Aorta (tissue), 5 donors: ENCODE measurements at places on chromosomes 5 and 9. TPM values are rescaled to one million over a fixed set of nuclear protein-coding genes. Genes with fewer than 3 reads are reported as not detected.

DNA sequence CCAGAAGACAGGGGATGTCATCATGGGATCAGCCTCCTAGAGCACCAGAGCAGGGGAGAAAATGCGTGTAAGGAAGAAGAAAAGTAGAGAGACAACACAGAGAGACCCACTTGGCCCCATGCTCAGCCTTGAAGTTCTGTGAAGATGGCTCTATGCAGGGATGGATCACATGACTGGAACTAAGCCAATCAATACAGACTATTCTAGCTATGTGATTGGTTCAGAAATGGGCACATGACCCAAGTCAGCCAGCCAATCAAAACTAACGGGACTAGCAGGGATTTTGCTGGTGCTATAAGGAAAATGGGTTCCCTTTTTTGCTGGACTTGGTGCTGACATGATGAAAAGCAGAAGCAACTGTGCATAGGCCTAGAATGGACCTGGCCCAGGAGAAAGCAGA, 173.0 kb upstream of the TBC1D2 start:
- no peaks in the 10 kb centered on the region for H3K4me1 ChIP-seq
- no peak for DNase-seq
- H3K27ac ChIP-seq, result no peak overlapping the region
- H3K36me3 ChIP-seq, result no peaks in the 10 kb centered on the region
- no peak overlapping the region for H3K4me3 ChIP-seq
- no peaks in the 10 kb centered on the region for H3K27me3 ChIP-seq

DNA sequence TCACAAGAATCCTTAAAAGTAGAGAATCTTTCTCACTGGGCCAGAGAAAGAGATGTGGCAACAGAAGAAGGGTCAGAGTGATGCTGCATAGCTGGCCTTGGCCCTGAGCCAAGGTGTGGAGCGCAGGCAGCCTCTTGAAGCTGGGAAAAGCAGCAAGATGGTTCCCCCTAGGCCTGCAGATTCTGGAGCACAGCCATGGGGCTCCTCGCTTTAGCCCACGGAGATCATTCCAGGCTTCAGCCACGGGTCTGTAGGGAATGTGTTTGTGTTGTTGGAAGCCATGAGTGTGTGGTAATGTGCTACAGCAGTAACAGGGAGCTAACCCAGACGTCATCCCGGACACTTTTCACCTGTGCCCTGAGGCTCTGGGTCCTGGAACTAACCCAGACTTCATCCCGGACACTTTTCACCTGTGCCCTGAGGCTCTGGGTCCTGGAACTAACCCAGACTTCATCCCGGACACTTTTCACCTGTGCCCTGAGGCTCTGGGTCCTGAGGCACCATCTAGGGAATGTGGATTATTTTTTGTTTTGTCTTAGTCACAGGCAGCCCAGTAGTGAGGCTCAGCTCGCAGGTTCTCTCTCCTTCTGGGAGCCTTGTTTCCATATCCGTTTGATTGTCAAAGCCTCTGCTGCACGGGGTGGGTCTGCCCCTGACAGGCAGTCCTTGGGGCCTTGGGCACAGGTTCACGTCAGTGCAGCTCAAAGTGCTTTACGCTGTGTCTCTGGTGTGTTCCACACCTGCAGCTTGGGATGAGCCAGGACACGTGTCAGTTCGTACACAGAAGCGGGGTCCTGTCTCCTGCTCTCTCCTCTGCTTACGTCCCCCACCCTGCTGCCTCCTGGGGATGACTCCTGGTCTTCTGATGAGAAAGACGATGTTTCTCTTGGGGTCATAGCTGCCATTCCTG, 56.3 kb upstream of the EXOC3 start:
- H3K27me3 ChIP-seq, result no peaks in the 10 kb centered on the region
- no peak overlapping the region for H3K27ac ChIP-seq
- no peaks in the 10 kb centered on the region for H3K36me3 ChIP-seq
- no peaks in the 10 kb centered on the region for H3K4me1 ChIP-seq
- peak; percentile 26 for DNase-seq

The MLANA gene
- not detected for total RNA-seq

DNA sequence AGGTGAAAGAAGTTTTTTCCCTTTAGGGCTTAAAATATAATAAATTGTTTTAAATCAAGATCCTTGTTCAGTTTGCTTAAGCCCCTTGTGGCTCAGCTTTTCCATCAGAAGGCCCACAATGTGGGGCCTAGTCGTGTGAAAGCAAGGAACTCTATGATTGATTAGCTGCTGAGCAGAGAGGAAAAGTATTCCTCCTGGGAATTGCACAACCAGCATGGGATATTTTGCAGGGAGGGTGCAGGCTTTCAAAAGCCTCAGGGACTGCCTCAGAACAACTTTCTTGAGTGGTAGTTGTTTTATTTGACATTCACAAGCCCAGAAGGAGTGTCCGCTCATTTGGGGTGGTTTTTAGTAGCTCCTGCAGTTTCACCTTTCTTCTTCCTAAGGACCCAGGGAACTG, 19.8 kb downstream of the TTC23L start:
- H3K36me3 ChIP-seq, result no peaks in the 10 kb centered on the region
- no peak for DNase-seq
- H3K4me3 ChIP-seq, result no peak overlapping the region
- peaks cover 3% of the 10 kb centered on the region for H3K4me1 ChIP-seq

- no peaks in the 10 kb centered on the region for H3K27me3 ChIP-seq
- H3K4me3 ChIP-seq, result no peak overlapping the region
- no peak overlapping the region for H3K27ac ChIP-seq
- no peak for DNase-seq
- H3K4me1 ChIP-seq, result no peaks in the 10 kb centered on the region
These were observed 115.4 kb downstream of the MARCHF3 start for GRCh38 chr5:126914801-126915436.

The HAUS6 gene
- 9.2 TPM for total RNA-seq

GRCh38 chr9:4382722-4383317, 83.0 kb upstream of the GLIS3 start:
- H3K27ac ChIP-seq, result no peak overlapping the region
- no peaks in the 10 kb centered on the region for H3K4me1 ChIP-seq
- H3K36me3 ChIP-seq, result no peaks in the 10 kb centered on the region
- no peaks in the 10 kb centered on the region for H3K27me3 ChIP-seq
- H3K4me3 ChIP-seq, result no peak overlapping the region

The SPINK6 gene
- total RNA-seq, result not detected

GRCh38 chr5:157451806-157452205, 8.2 kb upstream of the NIPAL4 start:
- H3K27ac ChIP-seq, result no peak overlapping the region
- no peaks in the 10 kb centered on the region for H3K36me3 ChIP-seq
- no peaks in the 10 kb centered on the region for H3K27me3 ChIP-seq
- DNase-seq, result no peak

The NSUN2 gene
- total RNA-seq, result 45.0 TPM

- H3K36me3 ChIP-seq, result no peaks in the 10 kb centered on the region
- no peaks in the 10 kb centered on the region for H3K4me1 ChIP-seq
- H3K27me3 ChIP-seq, result no peaks in the 10 kb centered on the region
- H3K27ac ChIP-seq, result no peak overlapping the region
These were observed 80.3 kb upstream of the EQTN start for GRCh38 chr9:27377147-27377807.

GRCh38 chr9:129327552-129328328, 149.7 kb upstream of the IER5L start:
- H3K36me3 ChIP-seq, result no peaks in the 10 kb centered on the region
- H3K4me1 ChIP-seq, result no peaks in the 10 kb centered on the region
- H3K27ac ChIP-seq, result no peak overlapping the region
- no peak overlapping the region for H3K4me3 ChIP-seq
- H3K27me3 ChIP-seq, result no peaks in the 10 kb centered on the region
- no peak for DNase-seq

DNA sequence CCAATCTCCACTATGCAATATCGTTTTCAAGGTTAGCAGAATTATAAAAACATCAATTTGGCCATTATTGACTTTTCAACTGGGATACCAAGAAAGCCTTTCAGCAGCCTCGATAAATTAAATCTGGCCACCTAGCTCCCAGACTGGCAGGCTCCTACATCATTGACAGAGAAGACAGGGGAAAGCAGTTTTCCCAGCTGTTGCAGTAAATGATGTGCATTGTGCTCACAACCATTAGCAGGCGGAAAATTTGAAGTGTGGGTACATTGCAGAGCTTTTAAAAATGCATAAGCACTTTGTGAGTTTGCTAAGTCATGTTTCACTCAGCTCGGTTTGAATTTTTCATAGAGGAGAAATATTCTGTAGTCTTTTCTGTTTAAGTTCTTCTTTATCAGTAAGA, 297.9 kb downstream of the KCTD16 start:
- H3K27me3 ChIP-seq, result no peaks in the 10 kb centered on the region
- no peak overlapping the region for H3K4me3 ChIP-seq
- no peak for DNase-seq
- H3K27ac ChIP-seq, result no peak overlapping the region
- H3K4me1 ChIP-seq, result no peaks in the 10 kb centered on the region

DNA sequence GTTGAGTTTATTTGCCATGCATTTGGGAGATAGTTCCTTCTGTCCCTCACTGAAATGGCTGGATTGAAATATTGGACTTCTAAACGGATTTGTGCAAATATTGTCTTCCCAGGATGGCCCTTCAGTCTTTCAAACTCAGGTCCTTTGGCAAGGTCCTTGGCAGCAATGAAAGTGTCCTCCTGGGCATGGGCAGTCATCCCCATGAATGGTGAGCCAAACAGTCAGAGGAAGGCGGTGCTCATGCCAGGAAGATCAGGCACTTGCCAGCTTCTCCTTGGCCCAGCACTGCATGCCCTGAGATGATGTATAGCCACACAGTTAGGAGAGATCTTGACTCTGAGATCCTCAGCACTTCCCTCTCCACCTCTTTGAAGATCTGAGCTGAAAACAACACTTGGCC, 221.4 kb upstream of the KLF4 start:
- H3K4me1 ChIP-seq, result no peaks in the 10 kb centered on the region
- no peaks in the 10 kb centered on the region for H3K27me3 ChIP-seq
- H3K36me3 ChIP-seq, result no peaks in the 10 kb centered on the region
- no peak for DNase-seq

- no peak overlapping the region for H3K27ac ChIP-seq
- no peaks in the 10 kb centered on the region for H3K36me3 ChIP-seq
- H3K4me1 ChIP-seq, result no peaks in the 10 kb centered on the region
- no peaks in the 10 kb centered on the region for H3K27me3 ChIP-seq
- no peak overlapping the region for H3K4me3 ChIP-seq
- peak; percentile 84 for DNase-seq
These were observed 51.8 kb downstream of the WDR36 start for GRCh38 chr5:111143910-111144309.

The TNFSF8 gene
- total RNA-seq, result 5.8 TPM

The RAB3C gene
- 8.9 TPM for total RNA-seq

- DNase-seq, result no peak
- peaks cover 4% of the 10 kb centered on the region for H3K36me3 ChIP-seq
- no peak overlapping the region for H3K27ac ChIP-seq
These were observed 14.9 kb downstream of the TXN start for GRCh38 chr9:110241260-110241857.

DNA sequence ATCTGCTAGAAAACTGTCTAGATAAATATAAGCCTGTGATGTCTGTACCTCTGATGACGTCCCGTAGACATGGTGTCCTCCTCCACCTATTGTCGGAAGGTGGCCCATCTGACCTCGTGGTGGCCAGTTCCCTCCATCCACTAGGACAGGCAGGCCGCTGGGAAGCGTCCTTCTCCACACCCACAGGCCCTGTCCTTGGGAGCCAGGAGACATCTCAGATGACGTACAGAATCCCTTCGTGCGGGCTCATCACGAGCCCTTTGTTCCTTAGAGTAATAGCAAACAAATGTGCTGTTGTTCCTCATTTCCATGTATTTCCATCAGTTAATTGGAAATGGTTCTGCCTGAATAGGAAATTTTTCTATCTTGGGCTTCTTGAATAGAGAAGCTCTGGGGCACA, 38.3 kb upstream of the TENT4A start:
- no peak for DNase-seq
- H3K27me3 ChIP-seq, result no peaks in the 10 kb centered on the region
- H3K36me3 ChIP-seq, result no peaks in the 10 kb centered on the region
- no peaks in the 10 kb centered on the region for H3K4me1 ChIP-seq
- no peak overlapping the region for H3K27ac ChIP-seq

The ALAD gene
- total RNA-seq, result 26.3 TPM

DNA sequence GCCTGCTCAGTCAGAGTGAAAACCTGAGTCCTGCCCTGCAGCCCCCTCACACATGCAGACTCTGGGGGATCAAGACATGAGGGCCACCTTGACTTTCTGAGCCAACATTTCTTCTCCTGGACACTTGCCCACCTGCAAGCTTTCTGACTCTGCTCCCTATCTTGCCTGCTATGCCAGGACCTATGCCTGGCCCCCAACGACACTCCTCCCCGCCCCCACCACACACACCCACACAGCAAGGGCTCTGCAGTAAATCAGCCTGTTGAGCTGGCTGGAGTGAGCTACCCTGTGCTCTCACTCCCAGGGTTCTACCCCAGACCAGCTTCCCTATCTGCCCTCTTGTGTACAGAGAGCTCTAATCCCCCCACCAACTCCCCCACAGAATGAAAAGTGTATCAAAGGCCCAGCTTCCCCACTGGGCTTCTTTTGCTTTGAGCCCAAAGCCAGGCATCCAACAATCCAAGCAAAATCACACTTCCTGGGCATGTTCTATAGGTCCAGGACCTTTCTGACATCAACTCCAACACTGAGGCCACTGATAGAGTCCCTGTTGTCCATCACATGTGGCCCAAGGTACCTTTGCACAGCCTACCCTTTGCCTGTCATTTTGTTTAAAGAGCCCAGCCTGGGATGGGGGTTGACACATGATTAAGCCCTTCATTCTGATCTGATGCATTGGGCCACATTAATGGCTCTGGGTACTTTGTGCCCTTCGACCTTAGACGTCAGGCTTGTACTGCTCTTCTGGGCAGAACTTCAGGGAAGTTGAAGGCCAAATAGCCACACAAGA, 7.2 kb downstream of the PDLIM4 start:
- H3K27me3 ChIP-seq, result no peaks in the 10 kb centered on the region
- H3K4me3 ChIP-seq, result no peak overlapping the region
- H3K36me3 ChIP-seq, result no peaks in the 10 kb centered on the region
- H3K27ac ChIP-seq, result no peak overlapping the region
- DNase-seq, result peak; percentile 37
- no peaks in the 10 kb centered on the region for H3K4me1 ChIP-seq

GRCh38 chr9:18849890-18850677, 182.9 kb downstream of the SAXO1 start:
- H3K4me3 ChIP-seq, result no peak overlapping the region
- H3K27ac ChIP-seq, result no peak overlapping the region
- H3K36me3 ChIP-seq, result no peaks in the 10 kb centered on the region
- H3K4me1 ChIP-seq, result no peaks in the 10 kb centered on the region
- DNase-seq, result no peak
- no peaks in the 10 kb centered on the region for H3K27me3 ChIP-seq

DNA sequence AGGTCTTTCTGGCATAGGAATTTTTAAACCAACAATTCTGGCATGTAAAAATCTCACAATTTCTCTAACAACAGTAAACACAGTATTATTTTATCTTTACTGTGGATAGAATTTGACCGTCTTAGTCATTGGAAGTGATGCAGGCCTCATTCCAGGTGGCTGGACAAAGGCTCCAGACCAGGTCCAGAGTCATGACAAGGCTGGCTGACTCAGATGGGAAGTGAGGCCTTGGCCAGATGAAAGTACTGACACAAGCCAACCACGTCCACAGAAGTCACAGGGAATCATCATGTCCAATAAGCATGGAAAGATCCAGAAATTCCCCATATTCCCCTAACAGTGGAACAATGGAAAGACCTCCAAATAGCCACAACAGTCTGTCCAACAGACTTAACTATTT, 12.4 kb downstream of the SPOCK1 start:
- no peaks in the 10 kb centered on the region for H3K27me3 ChIP-seq
- H3K4me3 ChIP-seq, result no peak overlapping the region
- H3K27ac ChIP-seq, result no peak overlapping the region
- H3K36me3 ChIP-seq, result no peaks in the 10 kb centered on the region
